Hypothalamus (tissue), 51 donors: ENCODE measurements at places on chromosomes 16 and 17.

- no peak for DNase-seq
These were observed 787 bp downstream of the ZFPM1 start for GRCh38 chr16:88453611-88454522.

DNA sequence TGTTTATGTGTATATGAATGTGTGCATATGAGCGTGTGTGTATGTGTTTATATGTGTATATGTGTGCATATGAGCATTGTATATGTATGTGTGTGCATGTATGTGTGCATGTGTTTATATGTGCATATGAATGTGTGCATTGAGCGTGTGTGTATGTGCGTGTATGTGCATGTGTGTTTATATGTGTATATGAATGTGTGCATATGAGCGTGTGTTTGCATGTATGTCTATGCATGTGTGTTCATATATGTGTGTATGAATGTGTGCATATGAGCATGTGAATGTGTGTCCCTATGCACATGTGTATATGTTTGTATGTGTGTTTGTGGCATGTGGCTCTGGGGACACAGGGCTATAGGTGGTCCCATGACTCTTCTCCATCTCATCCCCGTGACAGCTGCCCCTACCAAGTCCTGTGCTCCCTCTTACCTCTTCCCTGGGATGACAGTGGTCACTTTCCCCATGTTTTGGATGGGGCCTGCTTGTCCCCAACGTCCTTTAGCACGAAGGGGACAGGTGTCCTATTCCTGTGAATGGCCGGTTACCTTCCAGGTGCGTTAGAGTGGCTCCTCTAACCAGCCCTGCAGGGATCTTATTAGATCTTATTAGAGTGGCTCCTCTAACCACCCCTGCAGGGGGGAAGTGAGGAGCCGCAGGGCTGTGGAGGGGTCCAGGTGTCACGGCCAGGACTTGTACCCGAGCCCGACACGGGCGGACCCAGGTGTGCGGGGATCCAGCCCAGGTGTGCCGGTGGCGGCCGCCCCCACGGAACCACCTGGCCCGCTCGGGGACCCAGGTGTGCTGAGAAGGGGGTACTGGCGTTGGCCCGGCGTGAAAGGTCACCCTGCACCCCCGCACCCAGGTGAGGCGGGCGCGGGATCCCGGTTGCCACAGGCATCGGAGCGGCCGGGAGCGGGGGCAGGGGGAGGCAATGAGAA is 105.6 kb downstream of the SEC14L1 start:
- no peak for DNase-seq

- DNase-seq: no peak
These were observed at the start of gene HBZ for GRCh38 chr16:152141-153128. HBZ (plus strand) TSS chr16:152644; CDS start chr16:152910, 266 bp downstream.

DNA sequence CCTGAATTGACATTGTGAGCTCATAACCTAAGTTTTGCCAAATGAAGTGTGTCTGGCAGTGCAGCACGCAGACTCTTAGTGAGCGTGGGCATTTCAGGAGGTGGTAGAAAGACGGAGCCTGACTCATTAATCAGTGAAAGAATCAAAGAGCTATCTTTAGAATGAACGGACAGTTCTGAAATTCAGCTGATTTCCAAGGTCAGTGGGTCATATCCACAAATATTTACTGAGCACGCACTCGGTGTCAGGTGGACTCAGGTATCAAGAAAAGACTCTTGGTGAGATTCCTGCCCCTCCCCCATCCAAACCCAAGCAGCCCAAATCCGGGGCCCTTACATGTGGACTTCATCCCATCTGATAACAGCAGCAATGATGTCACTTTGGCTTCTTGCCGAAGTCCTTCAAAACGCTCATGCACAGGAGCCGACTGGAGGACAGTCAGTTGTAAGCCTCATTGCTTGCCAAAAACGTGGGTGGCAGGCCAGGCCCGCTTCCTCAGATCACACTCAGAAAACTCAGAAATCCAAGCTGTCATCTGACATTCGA is 185.8 kb downstream of the HS3ST3A1 start:
- no peak for DNase-seq

DNA sequence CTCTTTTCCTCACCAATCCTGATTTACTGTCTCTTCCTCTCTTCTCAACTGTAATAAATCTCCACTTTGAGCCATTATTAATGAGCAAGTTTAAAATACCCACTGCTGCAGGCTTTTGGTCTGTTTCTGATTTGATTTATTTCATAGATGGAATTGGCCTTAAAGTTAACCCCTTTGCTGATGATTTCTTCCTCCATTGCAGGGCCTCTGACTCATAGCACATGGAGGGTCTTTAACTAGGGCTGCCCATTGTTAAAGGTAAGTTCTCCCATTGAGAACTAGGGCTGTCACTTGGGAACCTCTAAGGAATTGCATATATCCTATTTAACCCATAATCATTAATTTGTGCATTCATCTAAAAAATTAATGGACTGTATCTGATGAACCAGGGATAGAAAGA is 221.2 kb downstream of the CA10 start:
- no peak for DNase-seq
